ENCODE measurements at places on chromosomes 7 and 10. TPM values are rescaled to one million over a fixed set of nuclear protein-coding genes. Genes with fewer than 3 reads are reported as not detected.
A peak's percentile ranks its signal among the peaks of the same experiment; 100 is the strongest.

Gene GBX1
- not detected for total RNA-seq

Gene SYCE1
- not detected for total RNA-seq

DNA sequence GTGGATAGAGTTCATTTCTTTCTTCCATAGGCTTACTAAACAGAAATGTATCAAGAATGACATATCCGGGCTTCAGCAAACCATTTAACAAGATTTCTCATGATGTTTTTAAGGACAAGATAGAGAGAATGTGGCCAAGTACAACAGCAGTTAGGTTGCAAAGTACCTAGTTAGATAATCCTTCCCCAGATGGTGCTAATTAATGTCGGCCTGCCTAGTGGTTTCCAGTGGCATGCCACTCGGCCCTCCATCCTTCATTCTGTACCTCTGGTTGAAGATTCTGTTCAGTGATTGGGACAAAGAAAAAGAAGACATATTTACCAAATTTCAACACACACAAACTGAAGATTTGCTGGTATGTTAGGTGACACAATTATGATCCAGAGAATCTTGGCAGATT is 212.1 kb downstream of the MACC1 start:
- DNase-seq: no peak
- no peak overlapping the region for H3K27ac ChIP-seq
- H3K4me3 ChIP-seq: no peak overlapping the region
- no peaks in the 10 kb centered on the region for H3K27me3 ChIP-seq
- H3K4me1 ChIP-seq: no peaks in the 10 kb centered on the region
- no peaks in the 10 kb centered on the region for H3K36me3 ChIP-seq

DNA sequence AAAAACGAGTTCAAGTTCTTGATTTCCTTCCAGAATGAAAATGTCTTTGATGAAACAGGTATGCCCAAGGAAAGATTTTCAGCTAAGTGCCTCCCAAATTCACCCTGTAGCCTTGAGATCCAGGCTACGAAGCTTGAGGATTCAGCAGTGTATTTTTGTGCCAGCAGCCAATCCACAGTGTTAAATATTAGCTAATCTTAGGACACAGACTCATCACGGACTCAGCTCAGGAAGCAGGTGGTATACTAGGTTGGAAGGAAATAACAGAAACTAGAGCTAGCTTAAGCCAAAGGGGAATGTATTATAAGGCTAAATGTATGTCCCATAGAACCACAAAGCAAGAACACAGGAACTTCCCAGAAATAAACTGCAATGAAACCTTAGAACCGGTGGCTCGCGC is 151.0 kb upstream of the PRSS1 start:
- no peak for DNase-seq
- H3K4me3 ChIP-seq: no peak overlapping the region
- H3K27me3 ChIP-seq: peaks cover 5% of the 10 kb centered on the region
- H3K27ac ChIP-seq: no peak overlapping the region

Gene SPDYE2
- total RNA-seq: not detected

Gene C10orf71
- not detected for total RNA-seq

DNA sequence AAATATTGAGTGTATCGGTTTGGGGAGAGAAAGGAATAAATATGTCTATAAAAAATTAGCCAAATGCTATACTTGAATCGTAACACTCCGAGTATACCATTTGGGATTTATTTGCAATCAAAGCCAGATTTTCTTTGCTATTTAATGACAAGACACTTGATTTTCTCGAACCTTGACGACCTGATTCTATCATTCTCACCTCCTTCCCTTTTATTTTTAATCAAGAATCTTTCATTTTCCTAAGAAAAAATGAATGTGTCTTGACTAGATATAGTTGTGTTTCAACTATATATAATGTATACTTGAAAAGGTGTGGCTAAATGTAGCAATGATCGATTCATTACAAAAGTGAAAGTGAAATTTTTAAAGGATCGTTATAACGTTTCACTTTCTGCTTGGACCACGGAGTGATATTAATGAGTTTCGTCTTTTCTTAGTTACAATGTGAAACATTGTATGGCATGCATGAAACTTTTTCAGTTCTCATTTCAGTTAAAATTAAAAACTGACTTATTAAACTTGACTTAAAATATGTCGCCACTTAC is 562 bp downstream of the NUB1 start:
- peak; percentile 77 for DNase-seq
- peak overlapping the region; percentile 77 for H3K27ac ChIP-seq
- H3K4me3 ChIP-seq: peak overlapping the region; percentile 65
- peaks cover 10% of the 10 kb centered on the region for H3K36me3 ChIP-seq
- no peaks in the 10 kb centered on the region for H3K27me3 ChIP-seq

- H3K4me3 ChIP-seq: no peak overlapping the region
- H3K27ac ChIP-seq: no peak overlapping the region
- no peaks in the 10 kb centered on the region for H3K36me3 ChIP-seq
- no peak for DNase-seq
- no peaks in the 10 kb centered on the region for H3K4me1 ChIP-seq
- no peaks in the 10 kb centered on the region for H3K27me3 ChIP-seq
These were observed 16.6 kb downstream of the JAZF1 start for GRCh38 chr7:28163949-28164348.

DNA sequence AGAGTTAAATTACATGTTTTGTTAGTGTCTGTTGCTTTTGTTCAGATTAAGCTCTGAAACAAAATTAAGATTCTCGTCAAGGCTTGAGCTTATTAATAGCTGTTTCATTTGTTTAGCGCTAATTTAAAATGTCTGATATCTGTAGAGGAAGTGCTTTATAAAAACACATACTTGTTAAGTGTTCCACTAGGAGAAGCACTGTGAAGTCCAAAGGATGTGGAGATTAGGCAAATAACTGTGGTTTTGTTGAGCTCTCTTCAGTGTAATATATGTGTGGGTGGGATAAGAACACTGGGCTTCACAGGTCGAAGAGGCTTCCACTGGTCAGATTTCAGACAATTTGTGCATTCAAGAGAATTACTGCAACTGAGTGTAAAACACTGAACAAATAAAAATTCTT is 242.0 kb downstream of the AUTS2 start:
- peak overlapping the region; percentile 27 for H3K4me3 ChIP-seq
- peak overlapping the region; percentile 54 for H3K27ac ChIP-seq
- H3K4me1 ChIP-seq: peaks cover 55% of the 10 kb centered on the region
- H3K27me3 ChIP-seq: no peaks in the 10 kb centered on the region

Gene UBTD1
- total RNA-seq: 1.3 TPM

DNA sequence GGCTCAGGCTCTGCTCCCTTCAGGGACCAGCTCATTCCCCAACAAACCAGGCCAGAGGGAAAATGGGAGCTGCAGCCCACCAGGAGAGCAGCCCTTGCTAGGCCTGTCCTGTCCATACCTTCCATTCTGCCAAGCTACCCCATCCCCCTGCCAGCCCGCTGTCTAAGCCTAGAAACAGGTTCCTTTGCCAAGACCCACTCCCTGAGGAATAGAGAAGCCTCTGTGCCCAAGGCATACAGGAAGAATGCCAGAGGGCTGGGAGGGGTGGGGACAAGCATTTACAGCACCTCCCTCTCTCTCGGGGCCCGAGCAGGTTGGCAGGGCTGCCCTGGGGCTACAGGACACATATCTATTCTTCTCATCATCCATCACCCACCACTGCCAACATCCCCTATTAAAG is 178.3 kb downstream of the GRID1 start:
- H3K27me3 ChIP-seq: no peaks in the 10 kb centered on the region
- no peaks in the 10 kb centered on the region for H3K36me3 ChIP-seq
- H3K27ac ChIP-seq: no peak overlapping the region
- no peaks in the 10 kb centered on the region for H3K4me1 ChIP-seq

Gene OR2A5
- total RNA-seq: not detected

DNA sequence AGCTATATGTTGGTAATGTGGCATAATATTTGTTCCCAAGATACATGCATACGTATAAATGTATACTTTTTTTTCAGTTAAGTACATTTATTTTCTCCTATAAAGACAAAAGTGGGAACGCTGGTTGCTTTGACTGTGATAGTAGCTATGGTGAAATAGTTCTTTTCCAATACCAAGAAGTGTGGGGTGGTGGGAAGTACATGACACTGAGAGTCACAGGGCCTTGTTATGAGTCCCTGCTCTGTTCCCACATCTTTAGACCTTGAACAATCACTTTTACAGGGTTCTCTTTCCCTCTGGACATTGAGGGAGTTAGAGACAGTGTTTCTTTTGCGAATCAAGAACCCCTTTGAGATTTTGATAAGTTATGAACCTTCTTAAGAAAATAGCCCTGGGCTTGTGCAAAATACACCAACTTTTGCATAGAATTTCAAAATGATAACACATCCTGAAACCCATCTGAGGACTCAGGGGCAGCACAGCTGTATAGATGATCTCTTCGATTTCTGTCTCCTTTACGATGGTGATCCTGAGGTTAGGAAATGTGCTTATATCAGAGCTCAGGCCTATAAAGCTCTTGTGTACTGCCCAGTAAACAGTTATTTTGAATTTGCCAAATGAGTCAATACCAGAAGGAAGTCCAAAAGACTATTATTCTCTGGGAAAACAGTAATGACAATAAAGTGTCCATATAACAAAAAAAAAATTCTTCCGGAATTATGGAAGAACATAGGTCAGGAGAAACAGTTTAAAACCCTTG is 1.1 kb downstream of the LMOD2 start:
- H3K27me3 ChIP-seq: no peaks in the 10 kb centered on the region
- no peaks in the 10 kb centered on the region for H3K36me3 ChIP-seq
- H3K4me3 ChIP-seq: no peak overlapping the region
- DNase-seq: no peak

DNA sequence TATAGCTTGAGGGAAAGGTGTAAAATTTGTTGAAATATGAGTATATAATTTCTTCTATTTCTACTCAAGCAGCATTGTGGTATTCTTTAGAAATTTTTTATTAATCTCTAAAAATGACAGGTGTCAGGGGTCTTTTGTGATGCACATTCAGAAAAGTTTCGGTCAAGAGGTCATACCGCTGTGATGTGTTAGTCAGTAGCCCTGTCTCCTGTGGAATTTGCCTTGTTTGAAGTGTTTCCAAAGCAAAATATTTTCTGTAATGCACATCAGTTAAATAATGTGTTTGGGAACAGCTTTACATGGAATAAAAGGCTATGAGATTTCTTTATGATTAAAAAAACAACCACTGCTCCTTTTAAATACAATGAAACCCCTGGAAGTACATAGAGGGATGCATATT is 35.8 kb downstream of the FOXP2 start:
- no peak overlapping the region for H3K4me3 ChIP-seq
- H3K27me3 ChIP-seq: no peaks in the 10 kb centered on the region
- H3K4me1 ChIP-seq: no peaks in the 10 kb centered on the region
- H3K27ac ChIP-seq: no peak overlapping the region
- no peaks in the 10 kb centered on the region for H3K36me3 ChIP-seq

- DNase-seq: no peak
- no peak overlapping the region for H3K27ac ChIP-seq
- H3K4me1 ChIP-seq: no peaks in the 10 kb centered on the region
These were observed 15.4 kb downstream of the PAXIP1 start for GRCh38 chr7:154987571-154987970.

- no peak overlapping the region for H3K27ac ChIP-seq
- no peak for DNase-seq
- no peaks in the 10 kb centered on the region for H3K27me3 ChIP-seq
- H3K4me1 ChIP-seq: no peaks in the 10 kb centered on the region
- H3K4me3 ChIP-seq: no peak overlapping the region
These were observed 70.3 kb upstream of the SHH start for GRCh38 chr7:155882596-155882995.

Gene SUN3
- total RNA-seq: not detected

Gene FGF8
- not detected for total RNA-seq

Gene LBX1
- not detected for total RNA-seq
